CD4-positive, alpha-beta T cell treated with Interferon alpha-2 for 1 hour (primary cell): ENCODE measurements at places on chromosomes 3 and 15.

GRCh38 chr3:185729337-185730055 is 95.3 kb downstream of the IGF2BP2 start:
- no peak for DNase-seq

DNA sequence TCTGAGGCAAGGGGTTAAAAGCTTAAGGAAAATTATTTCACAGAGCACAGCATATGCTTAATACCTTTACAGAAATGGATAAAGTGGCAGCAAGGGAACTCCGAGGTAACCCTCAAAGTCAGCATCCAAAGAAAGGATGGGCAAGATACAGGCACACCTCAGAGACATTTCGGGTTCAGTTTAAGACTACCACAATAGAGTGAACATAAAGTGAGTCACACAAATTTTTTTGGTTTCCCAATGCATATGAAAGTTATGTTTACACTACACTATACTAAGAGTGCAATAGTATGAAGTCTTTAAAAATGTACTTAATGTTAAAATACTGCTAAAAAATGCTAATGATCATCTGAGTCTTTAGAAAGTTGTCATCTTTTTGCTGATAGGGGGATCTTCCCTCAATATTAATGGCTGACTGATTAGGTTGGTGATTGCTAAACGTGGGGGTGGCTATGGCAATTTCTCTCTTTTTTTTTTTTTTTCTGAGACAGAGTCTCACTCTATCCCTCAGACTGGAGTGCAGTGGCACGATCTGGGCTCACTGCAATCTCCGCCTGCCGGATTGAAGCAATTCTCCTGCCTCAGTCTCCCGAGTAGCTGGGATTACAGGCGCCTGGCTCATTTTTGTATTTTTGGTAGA is 10.0 kb downstream of the UBR1 start:
- no peak for DNase-seq

DNA sequence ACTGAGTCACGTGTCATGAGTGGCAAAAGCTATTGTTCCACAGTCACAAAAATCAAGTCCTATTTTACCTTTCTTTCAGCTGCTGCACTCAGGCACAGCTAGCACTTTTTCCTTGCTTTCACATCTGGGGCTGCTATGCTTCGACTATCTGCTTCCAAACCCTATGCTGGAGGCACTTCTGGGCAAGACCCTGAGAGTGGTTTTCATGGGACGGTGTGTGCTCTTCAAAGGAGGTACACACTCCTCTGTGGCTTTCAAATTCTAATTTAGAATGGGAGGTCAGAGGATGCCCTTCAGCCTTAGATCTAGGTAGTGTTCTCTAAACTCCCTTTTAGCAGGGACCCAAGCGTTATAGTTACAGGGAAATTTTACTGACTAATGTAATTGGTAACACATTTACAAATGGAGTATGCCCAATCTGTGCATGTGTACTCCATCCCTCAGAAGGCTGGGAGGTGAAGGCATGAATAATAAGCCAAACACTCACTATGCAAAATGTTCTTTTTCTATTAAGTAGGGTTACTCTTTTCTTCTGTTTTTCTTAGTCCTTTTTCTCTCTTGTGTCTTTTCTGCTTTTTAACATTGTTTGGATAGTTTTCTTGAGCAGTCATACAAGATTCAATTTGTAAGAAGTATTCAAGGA is 188.3 kb downstream of the LSAMP start:
- no peak for DNase-seq

GRCh38 chr15:57237301-57237642 is 139.0 kb upstream of the CGNL1 start:
- no peak for DNase-seq
